ENCODE measurements at places on chromosomes 11 and 22. TPM values are rescaled to one million over a fixed set of nuclear protein-coding genes. Genes with fewer than 3 reads are reported as not detected.

Gene MMP12
- total RNA-seq: 0.44 TPM

Gene TMPRSS4
- total RNA-seq: not detected

Gene CCDC73
- total RNA-seq: not detected

Gene CLTCL1
- 9.6 TPM for total RNA-seq

Gene VWCE
- 8.4 TPM for total RNA-seq

Gene OR8U1
- total RNA-seq: not detected

Gene TMEM191B
- not detected for total RNA-seq

Gene TIGD3
- not detected for total RNA-seq

Gene OR2AG1
- not detected for total RNA-seq

Gene SEPTIN3
- under 0.01 TPM for total RNA-seq

Gene FDXACB1
- total RNA-seq: 4.1 TPM

Gene GGA1
- total RNA-seq: 52.3 TPM

Gene FAM180B
- not detected for total RNA-seq

Gene SDHD
- 188 TPM for total RNA-seq

Gene TENM4
- total RNA-seq: 143 TPM

Gene OSBP2
- total RNA-seq: 1.3 TPM

Gene PITPNM1
- 19.2 TPM for total RNA-seq

Gene JAML
- not detected for total RNA-seq

Gene OR8A1
- not detected for total RNA-seq

Gene TBX10
- not detected for total RNA-seq

Gene ZP1
- 0.17 TPM for total RNA-seq

Gene OR4C15
- not detected for total RNA-seq

Gene CCDC188
- total RNA-seq: not detected

Gene ACRV1
- total RNA-seq: under 0.01 TPM

Gene FBLN1
- total RNA-seq: 726 TPM

Gene NNMT
- total RNA-seq: 367 TPM

Gene NRIP3
- 21.7 TPM for total RNA-seq

Gene SHANK2
- total RNA-seq: 4.5 TPM

Gene SLC22A25
- total RNA-seq: not detected

Gene TMEM109
- 25.3 TPM for total RNA-seq

Gene DCHS1
- total RNA-seq: 39.2 TPM

Gene WNT7B
- total RNA-seq: not detected

Gene OR10A2
- total RNA-seq: not detected

Gene APOA5
- total RNA-seq: not detected

Gene CBLIF
- total RNA-seq: not detected

Gene NLRP14
- total RNA-seq: 0.17 TPM

Gene CHRNA10
- total RNA-seq: 0.50 TPM

Gene PRRG4
- total RNA-seq: 0.15 TPM

Gene SLC43A3
- total RNA-seq: 77.2 TPM

Gene TMPRSS5
- under 0.01 TPM for total RNA-seq

Gene ART5
- not detected for total RNA-seq

Gene OR52E8
- not detected for total RNA-seq

All from smooth muscle cell of trachea (primary cell).